ENCODE measurements at places on chromosomes 6 and 20. TPM values are rescaled to one million over a fixed set of nuclear protein-coding genes. Genes with fewer than 3 reads are reported as not detected.
A peak's percentile ranks its signal among the peaks of the same experiment; 100 is the strongest.

DYNLT2 gene
- 0.62 TPM for total RNA-seq

HLA-F gene
- total RNA-seq: 5.1 TPM

GRCh38 chr6:12034349-12034748 lies 22.2 kb downstream of the HIVEP1 start:
- DNase-seq: no peak

- no peak for DNase-seq
Observed at GRCh38 chr6:36127462-36128016, 2.8 kb upstream of the MAPK13 start.

- DNase-seq: peak; percentile 65
Observed at GRCh38 chr6:142944124-142945048, 590 bp downstream of the HIVEP2 start.

All from endothelial cell (in vitro differentiated cells).